Epithelial cell of prostate (primary cell): ENCODE measurements at places on chromosomes 3 and 15.

DNA sequence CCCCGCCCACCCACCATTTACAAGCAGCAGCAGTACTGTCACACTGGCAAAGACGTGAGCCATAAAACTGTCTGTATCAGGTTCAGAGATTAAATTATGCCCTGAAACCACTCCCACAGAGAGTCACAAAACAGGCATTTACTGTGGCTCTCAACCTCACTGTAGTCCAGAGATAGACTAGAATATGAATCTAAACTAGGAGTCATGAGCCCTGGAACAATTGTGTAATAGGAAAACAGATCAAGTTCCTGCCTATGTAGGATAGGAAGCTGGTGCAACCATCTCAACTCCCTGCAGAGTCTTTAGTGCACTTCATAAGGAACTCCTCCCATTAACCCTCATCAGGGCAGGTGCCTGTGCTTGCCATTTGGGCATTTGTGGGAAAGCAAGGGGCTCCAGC lies 61.7 kb downstream of the FAM227B start:
- DNase-seq = no peak

- no peak for DNase-seq
Measured at GRCh38 chr3:106635826-106636225, 741.4 kb upstream of the CCDC54 start.

DNA sequence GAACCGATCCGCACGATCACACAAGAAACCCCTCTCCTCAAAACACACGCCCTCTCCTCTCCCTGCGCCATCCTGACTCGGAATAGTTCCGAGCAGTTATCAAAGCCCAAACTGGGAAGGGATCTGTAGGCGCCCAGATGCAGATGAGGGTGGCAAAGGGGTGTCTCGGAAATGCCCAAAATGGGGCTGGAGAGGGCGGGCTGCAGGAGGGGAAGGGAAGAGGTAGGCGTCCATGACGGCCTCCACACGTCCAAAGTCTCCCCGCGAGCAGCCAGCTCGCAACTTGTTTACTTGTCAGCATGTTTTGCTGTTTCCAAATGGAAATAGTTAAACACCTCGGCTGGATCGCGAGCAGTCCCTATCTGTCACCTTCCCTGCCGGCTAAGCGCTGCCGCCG lies 1.5 kb downstream of the NTRK3 start:
- no peak for DNase-seq

- DNase-seq = no peak
Measured at GRCh38 chr15:94670438-94671034, 439.2 kb downstream of the MCTP2 start.

DNA sequence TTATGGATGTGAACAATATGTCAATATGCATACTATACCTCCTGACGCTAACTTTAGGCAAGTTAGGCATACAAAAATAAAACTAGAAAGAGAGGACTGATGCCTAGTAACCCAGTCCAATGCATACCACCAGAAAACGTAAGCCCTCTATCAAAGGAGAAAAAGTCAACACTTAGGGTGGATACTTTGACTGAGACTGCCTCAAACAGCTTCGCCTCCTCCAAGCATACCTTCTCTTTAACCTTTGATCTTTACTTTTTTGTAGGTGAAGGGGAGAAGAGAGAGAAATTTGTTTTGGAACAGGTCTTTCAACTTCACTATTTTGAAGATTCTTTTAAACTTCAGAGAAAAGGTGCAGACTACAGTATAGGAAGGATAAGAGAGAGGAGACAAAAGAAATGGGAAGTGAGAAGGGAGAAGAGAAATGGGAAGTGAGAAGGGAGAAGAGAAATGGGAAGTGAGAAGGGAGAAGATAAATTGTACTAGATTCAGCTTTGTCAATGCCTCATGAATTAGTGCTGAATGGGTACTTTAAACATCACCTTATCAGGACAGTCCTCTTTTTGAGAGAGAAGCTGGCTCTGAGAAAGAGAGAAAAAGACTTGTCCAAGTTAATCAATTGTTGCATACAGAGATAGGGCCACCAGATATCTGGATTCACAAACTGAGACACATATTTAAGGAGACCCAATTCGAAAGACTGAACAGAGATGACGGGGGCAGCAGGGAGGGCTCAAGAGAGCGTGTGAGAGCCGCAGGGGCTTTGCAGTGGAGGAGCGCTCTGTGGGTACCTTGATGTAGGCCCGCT lies 1.0 kb downstream of the P3H2 start:
- DNase-seq = no peak

- DNase-seq = no peak
Measured at GRCh38 chr15:78077053-78077870, at the start of gene TBC1D2B. Gene TBC1D2B, minus strand, starts transcription at chr15:78077711. Its CDS starts 59 bp downstream, at chr15:78077652.

DNA sequence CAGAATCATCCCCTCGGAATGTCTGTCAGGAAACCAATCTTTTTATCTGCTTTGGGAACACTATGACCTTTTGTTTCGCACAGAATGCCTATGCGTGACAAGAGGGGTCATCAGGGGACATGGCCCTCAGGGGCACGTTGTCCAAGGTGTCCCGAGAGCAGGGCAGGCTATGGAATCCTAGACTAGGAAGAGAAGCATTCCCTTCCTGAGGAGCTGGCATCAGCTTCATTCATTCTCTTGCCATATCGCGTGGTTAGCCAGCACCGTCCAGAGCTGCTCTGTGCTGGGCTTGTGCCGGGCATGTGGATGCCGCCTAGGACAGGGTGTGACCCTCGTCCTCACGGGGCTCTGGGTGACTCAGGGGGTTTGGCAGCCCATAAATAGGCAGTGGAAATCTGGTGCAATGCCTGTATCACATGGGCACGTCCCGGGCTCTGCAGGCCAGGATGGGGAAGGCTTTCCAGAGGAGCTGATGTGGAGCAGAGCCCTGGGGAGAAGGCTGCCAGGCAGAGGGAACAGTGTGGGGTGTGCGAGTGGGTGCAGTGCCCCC lies 117.8 kb downstream of the TMEM266 start:
- peak; percentile 62 for DNase-seq

GRCh38 chr3:12138044-12138443 lies 20.7 kb downstream of the TIMP4 start:
- no peak for DNase-seq

- no peak for DNase-seq
Measured at GRCh38 chr3:71039332-71039731, 544.2 kb downstream of the FOXP1 start.

- DNase-seq = no peak
Measured at GRCh38 chr15:62899090-62899493, 143.5 kb upstream of the TPM1 start.

DNA sequence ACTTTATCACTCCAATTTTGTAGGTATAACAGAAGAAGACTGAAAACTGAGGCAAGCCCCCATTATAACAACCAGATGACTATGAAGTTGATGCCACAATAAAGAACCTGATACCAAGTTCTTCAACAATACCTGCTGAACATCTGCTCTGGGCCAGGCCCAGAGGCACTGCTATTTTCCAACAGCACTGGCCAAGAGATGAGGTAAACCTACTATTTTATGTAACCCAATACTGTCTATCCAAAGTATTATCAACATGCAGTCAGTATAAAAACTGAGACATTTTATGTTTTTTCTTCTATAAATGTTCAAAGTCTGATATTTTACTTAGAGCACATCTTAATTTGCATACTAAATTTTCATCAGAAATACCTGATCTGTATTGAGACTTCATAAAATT lies 6.1 kb downstream of the SPG11 start:
- no peak for DNase-seq

DNA sequence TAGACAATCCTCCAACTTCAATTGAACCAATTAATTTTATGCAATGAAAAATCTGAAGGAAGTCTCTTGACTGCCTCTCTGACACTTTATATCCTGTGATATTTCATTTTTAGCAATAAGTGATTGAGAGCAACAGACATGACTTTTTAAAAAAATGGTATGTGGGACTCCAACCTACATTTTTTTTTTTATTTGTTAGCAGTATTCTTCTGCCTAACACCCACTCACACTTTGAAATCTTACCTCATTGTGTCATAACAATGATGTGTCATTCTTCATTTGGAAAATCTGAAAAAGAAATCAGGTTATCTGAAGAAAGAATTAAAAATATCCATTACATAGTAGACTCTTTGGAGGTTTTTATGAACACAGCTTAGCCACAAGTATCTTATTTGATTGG lies 541.3 kb upstream of the KCNMB2 start:
- no peak for DNase-seq

GRCh38 chr3:53936347-53936746 lies 44.7 kb upstream of the SELENOK start:
- no peak for DNase-seq

DNA sequence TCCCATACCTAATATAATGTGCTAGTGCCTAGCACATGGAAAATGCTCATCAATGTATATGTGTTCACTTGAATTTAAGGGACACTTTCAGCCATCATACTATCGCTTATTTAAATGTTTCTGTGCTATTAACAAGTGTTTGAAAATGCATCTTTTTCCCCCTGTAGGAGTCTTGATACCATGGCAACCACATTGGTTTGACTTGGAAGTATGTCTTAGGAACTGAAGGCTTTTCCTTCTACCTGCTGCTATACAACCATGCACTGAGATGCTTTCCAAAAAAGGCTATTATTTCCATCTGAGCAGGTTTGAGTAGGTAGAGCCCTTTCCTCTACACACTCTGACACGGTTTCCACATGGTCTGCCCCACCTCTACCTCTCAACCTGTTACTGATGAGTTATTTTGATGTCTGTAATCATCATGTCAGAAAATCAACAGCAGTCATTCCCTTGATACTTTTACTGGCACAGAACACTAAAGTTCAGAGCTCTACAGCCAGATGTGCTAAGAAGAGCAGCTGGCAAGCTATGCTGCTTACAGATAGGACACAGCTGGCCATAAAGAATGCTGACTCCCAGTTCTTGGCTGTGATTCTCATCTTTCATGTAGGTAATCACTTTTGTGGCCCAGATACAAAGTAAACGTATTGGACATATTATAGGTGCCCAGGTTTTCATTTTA lies 59.3 kb downstream of the RYR3 start:
- DNase-seq = no peak

DNA sequence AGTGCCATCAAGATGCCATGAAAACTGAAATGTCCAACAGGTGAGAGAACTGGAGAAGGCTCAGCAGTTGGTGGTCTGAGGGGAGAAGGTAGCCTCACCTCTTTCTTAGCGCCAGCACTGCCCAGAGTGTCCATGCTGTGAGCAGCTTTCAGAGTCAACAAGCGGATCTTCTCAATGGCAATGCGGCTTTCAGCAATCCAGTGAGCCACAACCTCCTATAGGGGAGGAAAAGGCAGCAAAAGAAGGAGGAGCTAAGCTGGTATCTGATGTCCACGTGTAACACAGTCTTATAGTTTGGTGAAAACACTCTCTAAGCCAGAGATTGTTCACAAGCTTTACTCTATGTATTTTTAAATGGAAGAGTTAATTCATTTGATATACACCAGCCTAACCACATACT lies 36.1 kb upstream of the ACKR4 start:
- DNase-seq = no peak

- no peak for DNase-seq
Measured at GRCh38 chr3:72539856-72540255, 308.4 kb downstream of the SHQ1 start.

DNA sequence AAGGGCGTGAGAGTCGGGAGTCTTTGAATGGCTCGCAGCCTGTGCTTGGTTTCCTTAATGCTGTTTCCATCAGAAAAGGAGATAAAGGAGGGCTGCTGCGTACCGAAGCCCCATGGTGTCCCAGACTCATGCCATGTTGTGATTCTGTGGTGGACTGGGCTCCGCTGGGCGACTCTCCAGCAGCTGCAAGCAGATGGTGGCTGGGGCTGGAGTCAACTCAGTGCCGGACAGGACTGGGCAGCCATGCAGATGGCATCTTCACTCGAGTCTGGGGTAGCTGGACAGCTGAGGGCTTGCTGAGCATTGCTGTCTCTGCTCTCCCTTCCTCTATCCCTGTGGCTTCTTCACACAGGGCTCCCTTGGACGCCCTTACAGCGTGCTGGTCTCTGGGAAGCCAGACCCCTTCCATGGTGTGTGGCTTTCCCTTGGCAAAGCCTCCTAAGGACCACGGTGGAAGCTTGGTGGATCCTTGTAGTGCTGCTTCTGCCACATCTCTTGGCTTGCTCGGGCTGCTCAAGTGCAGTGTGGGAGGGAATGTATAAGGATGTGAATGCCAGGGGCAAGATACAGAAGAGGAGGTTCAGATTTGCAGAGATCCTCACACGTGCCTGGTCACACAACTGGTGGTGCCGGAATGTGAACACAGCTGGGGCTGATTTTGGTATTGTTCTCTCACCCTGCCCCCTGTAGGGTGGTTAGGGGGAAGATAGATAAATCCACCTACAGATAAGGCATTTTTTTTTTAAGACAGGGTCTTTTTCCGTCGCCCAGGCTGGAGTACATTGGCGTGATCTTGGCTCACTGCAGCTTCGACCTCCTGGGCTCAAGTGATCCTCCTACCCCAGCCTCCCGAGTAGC lies 9.0 kb downstream of the NIPA1 start:
- no peak for DNase-seq

DNA sequence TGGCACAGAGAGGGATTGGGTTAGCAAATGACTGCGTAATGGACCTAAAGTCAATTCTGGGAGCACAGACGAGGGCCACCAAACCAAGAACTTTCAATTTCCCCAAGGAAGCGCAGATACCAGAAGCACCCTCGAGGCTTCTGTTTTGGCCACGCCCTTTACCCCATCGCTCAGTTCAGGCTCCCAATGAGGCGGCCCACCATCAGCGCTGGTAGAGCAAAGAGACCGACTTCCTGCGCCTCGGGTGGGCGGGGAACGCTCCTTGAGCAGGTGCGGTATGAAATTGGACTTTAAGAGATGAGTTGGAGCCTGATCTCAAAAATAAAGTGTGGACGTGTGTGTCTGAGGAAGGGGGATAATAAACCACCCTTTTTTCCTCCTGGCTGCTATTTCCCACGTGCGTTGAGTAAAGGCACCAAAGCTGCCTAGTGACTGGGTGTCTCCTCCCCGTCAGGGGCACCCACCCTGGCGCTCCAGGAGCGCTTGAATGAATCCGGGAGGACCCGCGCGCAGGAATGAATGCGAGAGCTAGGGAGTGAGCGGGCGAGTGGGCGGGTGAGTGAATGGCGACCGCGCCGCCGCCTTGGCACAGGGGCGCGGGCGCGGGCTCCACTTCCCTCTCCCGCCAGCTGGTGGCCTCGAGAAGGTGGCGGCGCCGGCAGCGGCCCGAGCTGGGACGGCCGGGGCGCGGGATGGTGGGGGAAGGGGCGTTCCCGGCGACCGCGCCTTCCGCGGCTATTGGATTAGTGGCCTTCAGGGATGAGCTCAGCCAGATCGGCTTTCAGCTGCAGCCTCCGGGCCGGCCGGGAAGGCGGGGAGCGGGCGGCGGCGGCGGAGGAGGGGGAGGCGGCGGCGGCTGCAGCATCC lies at the start of gene SPSB4:
Gene SPSB4 (plus strand): TSS at position 772 of the 867 bp plus-strand sequence. CDS start 14,758 bp downstream, outside the sequence.
- no peak for DNase-seq

GRCh38 chr3:67044955-67045354 lies 46.8 kb downstream of the KBTBD8 start:
- DNase-seq = no peak

- DNase-seq = no peak
Measured at GRCh38 chr3:36397841-36398240, 17.5 kb downstream of the STAC start.
